ENCODE measurements at places on chromosomes 3 and 15.

DNA sequence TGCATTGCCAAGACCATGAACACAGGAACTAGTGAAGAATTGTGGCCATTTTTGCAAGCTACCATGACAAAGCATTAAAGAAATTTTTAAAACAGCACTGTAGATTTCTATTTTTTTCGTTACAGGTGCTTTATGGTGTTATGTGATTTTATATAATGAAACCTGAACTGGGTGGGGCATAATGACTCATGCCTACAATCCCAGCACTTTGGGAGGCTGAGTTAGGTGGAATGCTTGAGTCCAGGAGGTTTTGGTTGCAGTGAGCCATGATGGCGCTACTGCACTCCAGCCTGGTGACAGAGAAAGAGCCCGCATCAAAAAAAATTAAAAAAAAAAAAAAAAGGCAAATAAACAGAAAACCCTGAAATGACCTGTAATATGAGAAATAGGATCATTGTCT is 846.7 kb downstream of the EPHA3 start:
- no peaks in the 10 kb centered on the region for H3K27me3 ChIP-seq
- no peaks in the 10 kb centered on the region for H3K4me1 ChIP-seq
- no peak overlapping the region for H3K27ac ChIP-seq
- no peaks in the 10 kb centered on the region for H3K36me3 ChIP-seq

DNA sequence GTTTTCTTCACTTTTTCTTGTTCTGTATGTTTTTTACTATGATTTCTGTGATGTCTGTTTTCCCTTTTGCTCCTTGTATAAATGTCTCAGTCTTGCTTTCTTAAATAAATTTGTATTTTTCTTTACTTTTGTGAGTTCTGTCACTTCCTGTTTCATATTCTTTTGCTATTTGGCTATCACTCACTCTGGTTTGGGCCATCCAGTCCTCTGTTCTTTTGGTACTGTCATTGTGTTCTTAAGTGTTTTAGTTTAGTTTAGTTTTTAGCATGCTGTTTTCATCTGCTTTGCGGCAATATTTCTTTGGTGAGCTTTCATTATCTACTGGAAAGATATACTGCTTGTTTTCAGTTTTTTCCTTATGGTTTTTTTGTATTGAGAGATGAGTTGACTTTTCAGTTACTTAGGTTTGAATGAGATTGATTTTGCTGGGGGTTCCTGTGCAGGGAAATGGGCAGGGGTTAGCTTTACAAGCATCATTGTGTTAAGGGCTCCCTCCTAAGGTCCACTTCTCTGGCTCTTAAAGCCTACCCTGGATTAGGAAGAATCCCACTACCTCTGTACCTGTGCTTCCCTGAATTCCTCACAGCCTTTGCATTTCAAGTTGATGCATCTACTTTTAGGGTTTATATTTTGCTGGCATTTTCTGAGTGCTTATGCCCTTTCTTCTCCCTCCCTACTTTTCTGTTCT is 35.1 kb downstream of the PDCD6IP start:
- no peaks in the 10 kb centered on the region for H3K27me3 ChIP-seq
- H3K27ac ChIP-seq, result peak overlapping the region; percentile 76
- H3K36me3 ChIP-seq, result peaks cover 81% of the 10 kb centered on the region
- H3K4me3 ChIP-seq, result no peak overlapping the region

GRCh38 chr15:42800731-42801474 is 64.0 kb upstream of the CDAN1 start:
- no peak for DNase-seq
- H3K27me3 ChIP-seq, result no peaks in the 10 kb centered on the region

GRCh38 chr3:48057521-48057920 is 41.3 kb upstream of the MAP4 start:
- H3K27ac ChIP-seq, result no peak overlapping the region
- no peak overlapping the region for H3K4me3 ChIP-seq
- H3K4me1 ChIP-seq, result peaks cover 23% of the 10 kb centered on the region
- H3K36me3 ChIP-seq, result peaks cover 21% of the 10 kb centered on the region
- no peak for DNase-seq

GRCh38 chr15:66679657-66680108 is 22.4 kb upstream of the SMAD6 start:
- no peak for DNase-seq
- no peak overlapping the region for H3K27ac ChIP-seq
- H3K4me3 ChIP-seq, result no peak overlapping the region
- H3K27me3 ChIP-seq, result no peaks in the 10 kb centered on the region
- H3K4me1 ChIP-seq, result peaks cover 6% of the 10 kb centered on the region

DNA sequence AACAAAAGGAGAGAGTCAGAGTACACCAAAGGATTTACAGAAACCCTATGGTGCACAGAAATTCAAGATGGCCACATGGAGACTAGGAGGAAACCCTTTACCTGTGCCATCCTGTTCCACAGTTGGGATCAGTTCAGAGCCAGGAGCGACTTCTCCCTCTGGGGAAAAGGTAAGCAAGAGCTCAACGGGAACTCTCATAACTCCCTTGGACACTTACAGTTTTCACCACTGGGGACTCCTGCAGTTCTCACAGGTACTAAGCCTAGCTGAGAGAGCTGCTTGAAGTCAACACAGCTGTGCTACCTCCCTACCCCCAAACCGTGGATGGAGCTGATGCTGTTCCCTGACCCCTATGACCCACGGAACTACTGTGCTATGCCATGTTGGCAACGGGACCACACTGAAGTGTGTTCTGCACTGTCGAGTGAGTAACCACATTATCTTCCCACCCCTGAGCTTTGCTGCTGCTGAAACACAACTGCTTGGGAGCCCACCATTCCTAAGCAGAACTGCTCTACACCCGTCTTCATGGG is 606.8 kb downstream of the GBE1 start:
- no peaks in the 10 kb centered on the region for H3K4me1 ChIP-seq
- H3K36me3 ChIP-seq, result no peaks in the 10 kb centered on the region
- no peak overlapping the region for H3K27ac ChIP-seq
- H3K4me3 ChIP-seq, result no peak overlapping the region
- no peaks in the 10 kb centered on the region for H3K27me3 ChIP-seq
- DNase-seq, result no peak

- no peaks in the 10 kb centered on the region for H3K27me3 ChIP-seq
- H3K4me3 ChIP-seq, result no peak overlapping the region
- H3K36me3 ChIP-seq, result no peaks in the 10 kb centered on the region
Observed at GRCh38 chr3:175526609-175527280, 667.6 kb downstream of the NAALADL2 start.

DNA sequence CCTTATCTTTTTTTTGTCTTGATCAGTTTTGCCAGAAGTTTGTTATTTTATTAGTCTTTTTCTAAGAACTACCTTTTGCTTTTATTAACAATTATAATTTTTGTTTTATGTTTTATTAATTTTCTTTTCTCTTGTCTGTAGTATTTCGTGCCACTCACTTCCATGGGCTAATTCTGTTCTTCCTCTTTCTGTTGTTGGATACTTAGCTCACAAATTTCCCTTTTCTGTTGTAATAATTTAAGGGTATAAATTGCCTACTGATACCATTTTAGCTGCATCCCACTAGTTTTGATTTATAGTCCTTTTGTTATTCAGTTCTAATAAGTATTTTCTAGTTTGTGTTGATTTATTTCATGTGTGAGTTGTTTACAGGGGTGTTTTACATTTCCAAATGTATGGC is 48.6 kb downstream of the SNRK start:
- peaks cover 87% of the 10 kb centered on the region for H3K36me3 ChIP-seq
- no peak for DNase-seq
- no peak overlapping the region for H3K4me3 ChIP-seq
- H3K4me1 ChIP-seq, result peaks cover 28% of the 10 kb centered on the region
- H3K27ac ChIP-seq, result no peak overlapping the region

GRCh38 chr3:142930463-142930862 is 33.0 kb downstream of the PAQR9 start:
- peaks cover 15% of the 10 kb centered on the region for H3K27me3 ChIP-seq
- H3K36me3 ChIP-seq, result no peaks in the 10 kb centered on the region
- H3K4me1 ChIP-seq, result no peaks in the 10 kb centered on the region
- H3K27ac ChIP-seq, result no peak overlapping the region
- DNase-seq, result no peak

DNA sequence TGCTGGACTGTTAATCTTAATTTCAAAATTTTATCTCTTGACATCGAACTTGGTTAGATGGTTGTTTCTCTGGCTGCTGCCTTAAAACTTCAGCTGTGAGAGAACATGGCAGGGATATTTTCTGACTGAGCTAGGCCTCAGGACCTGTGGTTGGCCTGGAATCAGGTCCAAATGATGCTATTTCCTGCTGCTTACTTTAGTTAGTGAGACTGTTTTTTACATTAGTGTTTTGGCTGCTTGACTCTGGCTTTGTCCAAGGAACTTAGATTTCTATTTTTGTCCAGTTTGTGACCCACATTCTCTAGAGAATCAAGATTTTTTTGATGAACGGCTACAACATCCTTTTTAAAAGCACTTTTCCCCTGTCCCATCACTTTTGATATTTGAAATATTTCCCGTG is 497.9 kb upstream of the SGO1 start:
- H3K27ac ChIP-seq, result no peak overlapping the region
- H3K27me3 ChIP-seq, result no peaks in the 10 kb centered on the region
- DNase-seq, result no peak
- H3K36me3 ChIP-seq, result no peaks in the 10 kb centered on the region
- H3K4me1 ChIP-seq, result no peaks in the 10 kb centered on the region

DNA sequence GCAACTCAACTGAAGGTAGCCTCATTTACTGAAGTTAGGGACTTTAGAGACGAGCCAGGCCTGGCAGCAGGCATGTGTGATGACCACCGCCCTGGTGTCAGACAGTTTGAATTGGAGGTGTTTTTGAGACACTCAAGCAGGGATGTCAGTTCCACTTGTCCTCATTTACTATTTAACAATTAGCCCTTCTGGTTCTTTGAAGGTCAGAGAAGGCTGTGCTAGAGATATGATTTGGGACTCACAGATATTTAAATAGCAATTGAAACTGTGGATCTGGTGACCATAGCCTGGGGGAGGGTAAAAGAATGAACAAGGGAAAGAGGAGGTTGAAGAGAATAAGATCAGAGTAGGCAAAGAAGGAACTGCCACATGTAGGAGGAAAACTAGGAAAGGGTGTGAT is 74.6 kb downstream of the REC114 start:
- no peaks in the 10 kb centered on the region for H3K4me1 ChIP-seq
- DNase-seq, result no peak
- peaks cover 6% of the 10 kb centered on the region for H3K27me3 ChIP-seq

DNA sequence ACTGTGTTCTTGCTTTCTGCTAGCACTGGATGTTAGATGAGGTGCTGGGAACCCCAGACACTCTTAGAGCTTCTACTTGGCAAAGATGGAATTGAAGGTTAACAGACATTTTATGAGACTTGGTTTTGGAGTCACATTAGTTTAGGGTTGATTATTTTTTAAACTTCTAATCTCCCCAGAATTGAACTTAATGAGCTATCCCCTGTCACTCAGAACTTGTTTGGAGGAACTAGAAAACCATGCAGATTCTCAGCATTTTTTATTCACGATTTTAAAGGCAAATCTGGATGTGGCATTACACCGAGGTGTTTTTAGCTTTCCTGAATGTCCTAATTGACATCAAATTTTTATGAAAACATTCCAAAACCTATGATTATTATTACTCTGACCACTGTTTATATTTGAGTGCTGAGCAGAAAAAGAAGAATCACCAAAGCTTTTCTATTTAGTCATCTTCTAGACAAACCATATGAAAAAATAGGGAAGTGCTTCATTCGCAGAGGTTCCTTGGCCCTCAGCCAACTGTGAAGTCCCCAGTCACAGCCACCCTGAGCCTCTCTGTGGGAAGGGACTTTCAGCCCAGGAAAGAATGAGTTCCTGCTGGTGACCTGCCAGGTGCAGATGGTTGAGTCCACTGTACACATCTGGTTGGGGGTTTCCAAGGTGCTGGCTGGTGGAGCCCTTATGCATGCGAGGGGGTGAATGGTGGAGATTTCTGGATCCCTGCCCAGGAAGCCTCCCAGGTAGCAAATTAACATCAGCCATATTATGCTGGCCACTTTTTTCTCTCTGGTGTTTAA is 196.0 kb upstream of the TOPAZ1 start:
- H3K27me3 ChIP-seq, result peaks cover 25% of the 10 kb centered on the region
- H3K4me3 ChIP-seq, result no peak overlapping the region
- H3K27ac ChIP-seq, result no peak overlapping the region
- no peaks in the 10 kb centered on the region for H3K36me3 ChIP-seq
- H3K4me1 ChIP-seq, result no peaks in the 10 kb centered on the region
- DNase-seq, result no peak

- H3K27ac ChIP-seq, result peak overlapping the region; percentile 70
- H3K4me3 ChIP-seq, result no peak overlapping the region
Observed at GRCh38 chr3:39639344-39640236, 169.8 kb upstream of the MYRIP start.

DNA sequence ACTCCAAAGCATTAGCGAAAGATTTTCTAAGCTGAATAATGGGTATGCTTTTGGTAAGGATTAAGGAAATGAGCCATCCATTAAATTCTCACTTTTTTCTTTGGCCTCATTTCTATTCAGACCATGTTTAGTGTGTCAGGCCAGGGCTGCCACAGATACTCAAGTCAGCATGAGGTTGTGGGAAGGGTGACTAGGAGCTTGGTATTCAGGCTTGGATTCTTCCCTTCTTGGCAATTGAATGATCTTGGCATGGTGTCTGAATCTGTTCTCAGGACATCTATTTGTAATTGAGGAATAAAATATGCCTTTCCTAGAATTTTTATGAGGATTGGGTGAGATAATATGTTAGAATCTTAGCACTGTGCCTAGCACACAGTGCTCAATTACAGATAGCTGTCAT is 11.2 kb downstream of the CCNB2 start:
- peaks cover 54% of the 10 kb centered on the region for H3K36me3 ChIP-seq
- H3K27ac ChIP-seq, result no peak overlapping the region
- H3K27me3 ChIP-seq, result no peaks in the 10 kb centered on the region
- H3K4me3 ChIP-seq, result no peak overlapping the region

DNA sequence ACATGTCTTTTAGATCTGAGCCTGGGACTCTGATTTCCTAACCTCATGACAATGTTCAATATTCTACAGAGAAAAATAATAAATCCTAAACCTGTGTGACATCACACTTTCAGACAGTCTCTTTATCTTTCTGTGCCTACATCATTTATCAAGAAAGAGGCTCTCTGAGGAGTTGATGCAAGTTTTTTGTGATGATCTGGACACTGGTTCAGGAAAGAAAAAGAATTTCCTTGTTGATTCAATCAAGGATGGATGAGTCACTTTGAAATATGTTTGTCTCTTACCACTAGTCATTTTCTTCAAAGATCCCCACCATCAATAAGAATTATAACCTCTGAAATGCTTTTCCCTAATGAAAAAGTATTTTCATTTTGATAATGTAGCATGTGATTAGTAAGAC is 404.6 kb downstream of the WDR72 start:
- no peak overlapping the region for H3K27ac ChIP-seq
- no peak overlapping the region for H3K4me3 ChIP-seq
- no peaks in the 10 kb centered on the region for H3K4me1 ChIP-seq
- H3K36me3 ChIP-seq, result no peaks in the 10 kb centered on the region

DNA sequence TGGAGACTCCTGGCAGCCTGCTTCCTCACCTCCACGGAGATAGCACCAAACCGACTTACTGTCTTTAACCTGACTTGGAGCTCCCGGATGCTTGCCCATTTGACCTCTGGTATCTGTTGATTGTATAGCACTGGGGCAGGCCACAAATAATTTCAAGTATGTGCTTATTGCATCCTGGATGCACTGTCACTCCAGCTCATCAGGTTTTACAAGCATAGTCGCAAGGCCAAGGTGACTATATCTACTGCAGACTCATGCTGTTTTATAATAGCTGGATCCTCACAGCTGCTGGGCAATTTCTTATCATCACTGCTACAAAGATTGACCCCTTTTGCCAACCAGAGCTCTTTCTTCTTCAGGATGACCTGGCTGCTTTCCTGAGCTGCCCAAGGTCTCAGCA is 45.6 kb downstream of the PEX5L start:
- no peaks in the 10 kb centered on the region for H3K27me3 ChIP-seq
- no peak overlapping the region for H3K4me3 ChIP-seq
- no peak for DNase-seq
- no peaks in the 10 kb centered on the region for H3K36me3 ChIP-seq
- H3K27ac ChIP-seq, result no peak overlapping the region
